ENCODE measurements at places on chromosomes 5 and 9.

GRCh38 chr5:124952079-124952478, 205.6 kb upstream of the ZNF608 start:
- no peak for DNase-seq

GRCh38 chr9:16726718-16727451, 143.6 kb downstream of the BNC2 start:
- DNase-seq, result no peak

GRCh38 chr5:44632344-44632743, 176.4 kb upstream of the MRPS30 start:
- DNase-seq, result no peak

DNA sequence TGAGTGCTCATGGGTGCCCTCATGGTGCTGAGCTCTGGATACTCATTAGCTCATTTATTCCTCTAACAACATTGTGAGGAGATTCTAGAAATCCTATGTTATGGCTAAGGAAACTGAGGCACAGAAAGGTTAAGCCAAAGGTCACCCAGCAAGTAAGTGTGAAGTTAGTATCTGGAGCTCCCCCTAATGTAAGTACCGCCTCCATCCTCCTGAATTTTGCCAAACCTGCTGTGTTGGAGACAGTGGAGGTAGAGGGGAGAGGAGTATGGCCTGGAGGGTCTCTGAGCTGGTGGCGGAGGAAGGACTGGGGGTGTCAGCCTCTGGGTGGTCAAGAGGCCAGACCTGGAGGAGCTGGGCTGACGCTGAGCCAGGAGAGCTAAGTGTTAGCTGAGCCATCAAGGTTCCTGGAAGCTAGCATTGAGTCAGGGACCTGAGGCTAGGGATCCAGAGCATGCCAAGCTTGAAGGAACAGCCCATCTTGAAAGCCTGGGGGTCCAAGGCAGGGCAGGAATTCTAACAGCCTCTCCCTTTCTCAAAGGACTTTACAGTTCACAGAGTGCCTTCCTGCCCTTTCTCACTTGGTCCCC, 114.8 kb downstream of the RGS3 start:
- no peak for DNase-seq

GRCh38 chr9:94002316-94003140, 47.4 kb upstream of the BARX1 start:
- DNase-seq, result no peak

DNA sequence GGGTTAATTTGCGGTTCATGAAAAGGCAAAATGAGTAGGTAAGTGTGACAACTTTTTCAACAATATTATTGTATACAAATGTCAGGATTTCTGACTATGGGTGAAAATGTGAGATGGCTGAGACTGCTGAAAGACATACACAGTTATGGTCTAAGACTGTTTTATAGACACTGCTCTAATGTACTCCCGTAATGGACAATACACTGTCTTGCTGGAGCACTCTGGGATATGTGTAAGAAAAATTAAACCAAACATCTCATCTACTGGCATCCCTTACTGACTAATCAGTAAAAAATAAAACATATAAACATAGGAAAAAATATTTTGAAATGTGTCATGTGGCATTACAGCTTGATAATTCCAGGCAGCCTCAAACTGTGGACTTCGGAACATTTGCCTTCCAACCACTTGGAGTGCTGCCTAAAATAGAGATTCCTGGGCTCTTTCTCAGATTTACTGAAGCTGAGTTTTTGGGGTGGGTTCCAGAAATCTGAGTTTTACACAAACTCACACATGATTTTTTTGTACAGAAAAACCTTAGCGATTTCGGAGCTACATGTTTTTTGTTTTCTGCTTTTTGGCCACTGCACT, 233.9 kb upstream of the TBCA start:
- DNase-seq, result no peak

DNA sequence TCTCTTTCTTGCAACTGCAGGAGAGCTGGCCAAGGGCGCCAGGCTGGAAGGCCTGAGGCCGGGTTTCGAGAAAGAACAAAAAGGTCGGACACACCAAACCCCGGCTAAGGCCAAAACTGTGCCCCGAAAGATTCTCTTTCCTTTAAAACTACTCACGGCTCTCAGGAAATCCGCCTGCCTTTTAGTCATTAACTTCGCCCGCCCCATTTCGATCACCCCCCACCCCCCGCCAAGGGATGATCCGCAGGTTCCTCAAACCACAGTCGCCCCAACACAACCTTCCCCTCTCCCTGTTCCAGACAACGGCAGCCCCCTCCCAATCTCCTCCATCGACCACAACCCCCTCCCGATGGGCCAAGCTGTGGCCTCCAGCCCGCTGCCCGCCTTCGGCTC, 536 bp downstream of the FEM1C start:
- DNase-seq, result peak; percentile 45

GRCh38 chr9:19133549-19134345, 6.5 kb upstream of the PLIN2 start:
- no peak for DNase-seq

DNA sequence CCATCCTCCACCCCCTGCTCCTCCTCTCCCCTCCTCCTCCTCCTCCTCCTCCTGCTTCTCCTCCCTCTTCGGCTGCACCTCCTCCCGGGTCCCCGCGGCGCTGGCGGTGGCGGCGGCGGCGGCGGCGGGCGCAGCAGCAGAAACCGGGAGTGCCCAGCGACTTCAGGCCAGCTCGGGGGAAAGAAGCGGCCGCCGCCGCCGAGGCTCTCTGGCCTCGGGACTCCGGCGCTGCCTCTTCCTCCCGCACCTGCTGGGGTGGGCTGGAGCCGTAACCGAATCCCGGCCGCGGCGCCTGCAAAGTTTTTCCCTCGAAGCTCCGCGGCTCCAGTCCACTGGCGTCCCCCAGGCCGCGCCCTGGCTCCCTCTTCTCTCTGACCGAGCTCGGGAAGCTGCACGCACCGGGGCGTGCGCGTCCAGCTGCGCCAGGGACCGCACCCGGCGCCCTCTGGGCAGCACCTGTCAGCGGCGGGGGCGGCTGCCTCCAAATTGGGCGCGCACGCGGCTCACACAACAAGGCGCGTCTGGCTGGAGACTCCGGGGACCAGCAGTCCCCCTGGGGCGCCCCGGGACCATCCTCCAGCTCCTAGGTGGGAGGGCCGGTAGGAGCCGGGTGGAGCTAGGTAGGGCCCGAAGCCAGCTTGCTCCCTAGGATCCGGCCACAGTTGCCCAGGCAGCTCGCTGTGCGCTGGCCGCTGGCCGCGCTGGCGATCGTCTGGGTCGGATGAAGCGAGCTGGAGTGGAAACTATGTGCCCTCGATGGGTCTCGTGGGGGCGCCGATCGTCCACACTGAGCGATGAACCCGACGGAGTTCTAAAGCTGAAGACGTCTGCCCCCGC, at the start of gene MCTP1:
Gene MCTP1 (minus strand): TSS at position 523 of the 837 bp plus-strand sequence.
- no peak for DNase-seq

DNA sequence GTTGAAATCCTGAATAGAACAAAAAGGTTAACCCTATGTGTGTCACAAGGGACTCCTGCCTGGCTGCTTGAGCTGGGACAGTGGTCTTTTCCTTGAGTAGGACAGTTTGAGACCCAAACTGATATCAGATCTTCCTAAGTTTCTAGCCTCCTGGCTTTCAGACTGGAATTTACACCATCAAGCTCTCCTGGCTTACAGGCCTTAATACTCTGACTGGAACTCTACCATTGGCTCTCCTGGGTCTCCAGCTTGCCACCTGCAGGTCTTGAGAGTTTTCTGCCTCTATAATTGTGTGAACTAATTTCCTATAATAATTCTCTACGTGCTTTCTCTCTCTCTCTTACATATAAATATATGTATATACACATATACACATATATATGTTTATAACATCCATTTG, 112.5 kb downstream of the PRR16 start:
- no peak for DNase-seq

DNA sequence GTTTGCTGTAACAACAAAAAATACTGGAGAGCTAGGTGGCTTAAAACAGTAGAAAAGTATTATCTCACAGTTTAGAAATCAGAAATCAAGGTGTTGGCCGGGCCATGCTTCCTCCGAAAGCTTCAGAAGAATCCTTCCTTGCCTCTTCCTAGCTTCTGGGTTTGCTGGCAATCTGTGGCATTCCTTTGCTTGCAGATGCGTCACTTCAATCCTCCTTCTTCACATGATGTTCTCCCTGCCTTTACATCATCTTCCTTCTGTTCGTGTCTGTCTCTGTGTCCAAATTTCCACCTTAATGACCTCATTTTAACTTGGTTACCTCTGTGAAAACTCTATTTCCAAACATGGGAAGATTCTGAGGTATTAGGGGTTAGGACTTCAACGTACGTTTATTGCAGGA, 90.4 kb upstream of the CHD1 start:
- DNase-seq, result no peak
